Stimulated activated CD8-positive, alpha-beta memory T cell treated with anti-CD3 and anti-CD28 coated beads, Interleukin-2, amount 100 ng/mL, for 1 hour (primary cell): ENCODE measurements at places on chromosomes 4 and X.

- no peak for DNase-seq
These were observed 102.0 kb upstream of the ARHGAP24 start for GRCh38 chr4:85372966-85373365.

- no peak for DNase-seq
These were observed 151.7 kb upstream of the CPEB2 start for GRCh38 chr4:14850455-14851097.

DNA sequence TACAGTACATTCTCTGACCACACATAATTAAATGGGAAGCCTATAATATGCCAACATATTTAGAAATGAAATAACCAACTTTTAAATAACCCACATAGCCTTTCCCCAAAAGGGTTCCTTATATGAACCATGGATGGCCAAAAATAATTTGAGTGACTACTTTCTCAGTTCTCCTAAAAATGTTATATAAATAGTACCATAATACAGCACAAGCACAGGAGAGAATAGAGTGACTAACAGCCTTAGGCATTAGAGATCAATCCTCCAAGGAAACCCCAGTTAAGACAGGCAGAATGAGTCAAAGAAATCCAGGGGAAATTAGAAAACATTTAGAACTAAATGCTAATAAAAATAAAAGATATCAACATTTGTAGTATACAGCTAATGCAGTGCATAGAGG is 50.2 kb downstream of the ANKRD17 start:
- no peak for DNase-seq

- DNase-seq: no peak
These were observed 34.6 kb downstream of the LIMCH1 start for GRCh38 chr4:41572516-41572915.

DNA sequence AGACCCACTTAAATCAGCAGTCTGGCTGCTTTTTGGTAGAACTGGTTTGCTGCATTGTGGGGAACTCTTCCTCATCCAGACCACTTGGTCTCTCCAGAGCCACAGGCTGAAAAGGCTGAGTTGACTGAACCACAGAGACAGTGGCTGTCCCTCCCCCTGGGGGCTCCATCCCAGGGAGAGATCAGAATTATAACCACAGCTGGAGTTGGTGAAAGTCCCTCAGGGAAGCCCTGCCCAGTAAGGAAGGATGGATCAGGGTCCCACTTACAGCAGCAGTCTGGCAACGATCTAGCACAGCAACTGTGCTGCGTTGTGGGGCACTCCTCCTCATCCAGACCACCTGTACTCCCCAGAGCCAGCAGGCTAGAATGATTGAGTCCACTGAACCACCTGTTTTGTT is 212.7 kb downstream of the SOX3 start:
- no peak for DNase-seq

DNA sequence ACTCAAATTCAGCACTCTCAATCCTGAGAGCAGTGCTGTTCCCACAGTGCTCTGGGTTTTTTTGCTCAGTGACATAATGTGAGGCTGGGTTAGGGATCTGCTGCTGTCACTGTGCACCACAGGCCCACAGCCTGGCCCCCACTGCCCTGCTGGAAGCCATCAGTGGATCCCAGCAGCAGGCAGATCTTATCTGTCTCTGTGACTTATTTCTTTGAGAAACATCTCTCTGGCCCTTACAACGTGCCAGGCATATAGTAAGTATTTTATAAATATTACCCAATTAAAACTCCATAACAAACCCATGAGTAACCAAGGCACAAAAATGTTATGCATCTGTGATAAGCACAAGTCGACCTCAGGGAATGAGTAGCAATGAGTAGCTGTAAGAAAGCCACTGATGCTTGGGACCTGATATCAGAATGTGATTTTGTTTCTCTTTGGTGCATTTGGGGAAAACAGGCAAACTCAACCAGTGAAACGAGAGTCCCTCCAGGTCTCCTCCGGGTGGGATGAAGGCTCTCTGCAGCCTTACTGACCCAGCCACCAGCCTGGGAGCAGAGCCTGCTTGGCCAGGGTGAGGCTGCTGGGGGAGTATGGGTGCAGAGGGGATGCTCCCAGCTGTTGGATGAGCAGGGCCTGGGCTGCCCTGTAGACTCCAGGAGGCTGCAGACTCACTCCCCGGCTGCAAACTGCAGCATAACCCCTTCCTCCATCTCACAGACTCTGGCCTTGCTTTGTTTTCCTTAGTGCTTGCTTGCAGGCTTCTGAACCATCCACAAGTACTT is 172.7 kb upstream of the LNX1 start:
- no peak for DNase-seq

GRCh38 chr4:31294655-31295480 is 574.7 kb downstream of the PCDH7 start:
- DNase-seq: no peak

DNA sequence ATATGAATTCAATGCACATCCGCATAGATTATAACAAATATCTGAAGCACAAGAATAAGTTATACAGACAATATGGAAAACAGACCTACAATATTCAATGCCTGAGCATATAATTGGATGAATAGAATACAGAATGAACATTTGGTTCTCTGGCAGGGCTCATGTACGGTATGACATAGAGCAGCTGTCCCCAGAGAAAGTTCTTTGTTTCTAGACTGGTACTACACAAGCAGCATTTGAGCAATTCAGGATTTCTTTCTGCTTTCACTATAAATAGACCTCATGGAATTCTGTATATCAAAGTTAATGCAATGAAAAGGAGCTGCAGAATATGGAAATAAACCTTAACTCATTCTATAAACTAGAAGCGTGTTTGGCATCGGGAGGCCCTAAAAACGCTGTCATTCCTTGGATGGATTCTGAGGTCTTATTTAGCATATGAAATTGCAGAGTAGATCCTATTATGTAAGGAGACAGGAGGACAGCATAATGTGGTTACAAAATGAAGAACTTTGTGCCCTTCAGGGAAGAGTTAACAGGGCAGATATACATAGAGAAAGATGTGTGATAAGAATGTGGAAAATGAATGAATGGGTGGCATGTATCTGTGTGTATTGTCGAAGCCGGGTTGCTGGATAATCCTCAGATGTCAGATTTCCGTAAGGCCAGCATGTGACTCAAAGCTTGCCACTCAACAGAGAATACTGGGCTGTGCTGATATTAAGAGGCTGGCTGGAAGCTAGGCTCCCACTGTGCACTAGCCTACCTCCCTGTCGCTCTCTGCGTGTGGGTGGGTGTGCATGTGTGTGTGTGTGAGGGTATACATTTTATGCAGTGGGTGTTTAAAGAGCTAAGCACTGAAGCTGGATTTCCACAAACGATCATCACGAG is 103.3 kb upstream of the SLC4A4 start:
- DNase-seq: no peak

DNA sequence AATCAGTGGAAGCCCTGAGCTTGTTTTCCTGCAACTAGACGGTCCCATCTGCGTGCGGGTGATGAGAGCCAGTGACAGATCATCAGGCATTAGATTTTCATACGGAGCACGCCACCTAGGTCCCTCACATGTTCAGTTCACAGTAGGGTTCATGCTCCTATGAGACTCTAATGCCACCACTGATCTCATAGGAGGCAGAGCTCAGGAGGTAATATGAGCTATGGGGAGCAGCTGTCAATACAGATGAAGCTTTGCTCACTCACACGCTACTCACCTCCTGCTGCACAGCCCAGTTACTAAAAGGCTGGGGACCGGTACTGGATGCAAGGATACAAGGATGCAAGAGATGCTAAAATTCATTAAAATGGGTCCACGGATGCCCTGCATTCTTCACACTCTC is 61.2 kb downstream of the DHRSX start:
- DNase-seq: no peak

DNA sequence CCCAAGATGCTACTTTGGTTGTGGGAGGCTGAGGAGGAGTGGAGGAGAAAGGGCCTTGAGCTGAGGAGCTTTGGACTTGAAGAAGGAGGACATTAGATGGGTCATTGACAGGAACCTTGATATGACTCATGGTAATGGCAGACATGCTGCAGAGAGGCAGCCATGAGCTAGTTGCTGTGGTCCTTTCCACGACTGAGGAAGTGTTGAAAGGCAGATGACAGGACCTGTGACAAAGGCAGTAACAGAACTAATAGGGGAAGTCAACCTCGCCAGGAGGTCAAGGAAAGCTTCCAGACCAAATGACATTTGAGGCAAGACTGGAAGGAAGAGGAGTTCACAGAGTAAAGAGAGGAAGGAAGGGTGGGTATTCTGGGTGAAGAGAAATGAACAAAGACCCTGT is 7.6 kb upstream of the XPNPEP2 start:
- DNase-seq: no peak

- DNase-seq: no peak
These were observed 71.8 kb downstream of the PSAPL1 start for GRCh38 chr4:7362862-7363430.

DNA sequence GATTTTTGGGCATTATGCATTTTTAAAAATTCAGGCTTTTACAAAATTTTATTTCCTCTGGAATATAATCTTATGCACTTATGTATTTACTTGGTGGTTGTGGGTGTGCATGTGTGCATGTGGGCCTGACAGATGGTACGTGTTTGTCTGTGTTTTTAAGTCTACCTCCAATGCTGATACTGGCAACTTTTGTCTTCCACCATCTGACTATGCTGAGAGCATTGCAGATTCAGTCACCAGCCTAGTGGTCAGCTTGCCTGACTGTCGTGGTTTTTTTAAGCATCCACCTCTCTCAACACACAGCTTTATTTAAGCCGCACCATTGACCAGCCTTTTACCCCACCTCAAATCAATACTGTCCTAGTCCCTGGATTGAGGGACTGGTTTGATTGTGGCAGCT is 37.1 kb downstream of the FSTL5 start:
- no peak for DNase-seq

DNA sequence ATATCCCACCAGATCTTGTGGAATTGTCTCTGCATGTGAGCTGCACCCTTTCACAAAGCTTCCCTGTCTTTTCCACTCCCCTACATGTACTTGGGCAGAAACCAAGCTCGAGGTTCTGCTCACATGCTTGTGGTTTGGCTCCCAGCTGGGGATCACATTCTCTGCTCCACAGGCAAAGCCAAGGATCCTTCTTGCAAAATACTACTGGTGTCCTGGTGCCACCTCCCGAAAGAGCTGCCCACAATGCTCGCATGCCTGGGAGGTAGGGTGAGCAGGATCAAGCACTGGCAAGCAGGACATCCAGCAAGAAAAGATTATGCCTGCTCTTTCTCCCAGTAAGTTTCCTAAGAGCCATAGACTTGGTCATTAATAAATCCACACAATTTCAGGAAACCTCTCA is 45.1 kb upstream of the PPARGC1A start:
- no peak for DNase-seq

DNA sequence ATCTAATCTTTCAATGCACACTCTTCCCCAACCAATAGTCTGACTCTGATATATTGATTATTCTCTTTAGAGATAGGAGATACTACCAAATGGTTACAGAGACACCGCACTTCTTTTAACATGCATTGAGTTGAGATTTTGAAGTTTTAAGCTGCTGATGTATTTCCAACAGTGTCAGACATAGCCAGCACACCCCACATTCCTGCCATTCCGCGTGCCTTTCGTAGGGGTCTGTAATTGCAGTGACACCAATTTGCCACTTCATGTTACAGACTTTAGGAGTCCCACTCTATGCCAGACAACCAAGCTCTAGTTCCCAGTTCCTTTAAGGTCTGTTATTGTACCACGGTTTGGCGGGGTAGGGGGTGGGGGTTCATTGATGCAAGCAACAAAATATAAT is 618.2 kb upstream of the FRG1 start:
- DNase-seq: no peak

- DNase-seq: no peak
These were observed 16.4 kb upstream of the KLHL8 start for GRCh38 chr4:87236861-87237260.

DNA sequence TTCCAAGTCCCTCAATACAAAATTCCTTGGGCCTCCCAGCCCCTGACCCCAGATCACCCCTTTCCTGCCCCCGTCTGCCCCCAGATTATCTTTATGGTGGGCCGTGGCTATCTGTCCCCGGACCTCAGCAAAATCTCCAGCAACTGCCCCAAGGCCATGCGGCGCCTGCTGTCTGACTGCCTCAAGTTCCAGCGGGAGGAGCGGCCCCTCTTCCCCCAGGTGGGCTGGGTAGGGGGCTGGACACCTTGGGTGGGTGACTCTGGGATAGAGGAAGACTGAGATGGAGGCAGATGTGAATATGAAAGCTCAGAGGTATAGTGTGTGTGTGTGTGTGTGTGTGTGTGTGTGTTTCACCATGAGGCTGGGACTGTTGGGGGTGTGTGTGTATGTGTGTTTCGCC is 9.8 kb downstream of the ARAF start:
- DNase-seq: no peak

- peak; percentile 17 for DNase-seq
These were observed 107.5 kb upstream of the RPL34 start for GRCh38 chr4:108512615-108513505.

DNA sequence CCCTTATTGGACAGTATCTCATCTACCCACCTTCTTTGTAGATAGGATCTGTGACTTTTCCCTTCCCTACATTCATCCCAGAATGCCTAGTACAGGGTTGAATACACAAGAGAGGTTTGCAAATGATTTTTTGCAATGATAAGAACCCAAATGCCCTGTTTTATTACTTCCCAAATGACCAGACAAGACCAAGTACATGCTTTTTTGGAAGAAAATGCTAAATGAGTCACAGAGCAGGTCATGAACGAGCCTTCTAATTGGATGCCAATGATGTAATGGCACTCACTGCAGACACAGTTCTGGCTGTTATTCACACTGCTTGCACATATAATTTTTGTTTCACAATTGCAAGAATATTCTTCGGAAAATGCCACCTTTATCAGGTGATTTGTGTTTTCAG is 17.8 kb upstream of the GABRQ start:
- no peak for DNase-seq

GRCh38 chr4:16573739-16574138 is 324.7 kb downstream of the LDB2 start:
- no peak for DNase-seq

DNA sequence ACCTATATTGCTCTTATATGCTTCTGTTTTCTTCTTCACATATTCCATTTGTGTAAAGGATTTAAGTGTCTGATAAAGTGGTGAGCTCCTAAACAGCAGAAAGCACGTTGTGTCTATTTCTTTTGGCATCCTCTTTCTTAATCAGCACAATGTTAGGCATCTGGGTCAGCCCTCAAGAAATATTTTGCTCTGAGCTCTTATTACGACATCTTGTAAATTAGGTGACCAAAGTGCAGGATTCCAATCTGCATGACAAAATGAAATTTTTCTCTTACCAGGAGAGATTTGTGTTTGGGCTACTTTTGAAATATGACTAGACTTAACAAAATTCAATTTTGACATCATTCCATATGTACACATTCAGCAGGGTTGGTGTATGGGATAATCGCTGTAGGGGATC is 210.0 kb upstream of the IGFBP7 start:
- no peak for DNase-seq

DNA sequence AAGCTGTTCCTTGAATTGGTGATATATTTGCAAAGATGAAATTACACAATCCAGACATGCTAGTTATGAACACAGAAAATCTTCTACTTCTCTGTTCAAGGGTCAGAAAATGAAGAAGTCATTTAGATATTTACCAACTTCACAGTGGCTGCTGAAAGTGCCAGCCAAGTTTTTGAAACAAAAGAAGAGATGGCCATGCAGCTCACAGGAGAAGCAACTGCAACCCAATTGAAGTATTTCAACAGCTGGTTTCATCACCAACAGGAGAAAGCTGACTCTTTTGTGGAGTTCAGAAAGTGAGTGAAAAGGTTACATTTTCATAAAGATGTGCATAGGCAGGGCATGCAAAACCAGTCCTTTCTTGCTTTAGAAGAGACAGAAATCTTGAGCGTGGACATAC is 70.1 kb upstream of the LSM6 start:
- no peak for DNase-seq
